ENCODE measurements at places on chromosomes 4 and X.

DNA sequence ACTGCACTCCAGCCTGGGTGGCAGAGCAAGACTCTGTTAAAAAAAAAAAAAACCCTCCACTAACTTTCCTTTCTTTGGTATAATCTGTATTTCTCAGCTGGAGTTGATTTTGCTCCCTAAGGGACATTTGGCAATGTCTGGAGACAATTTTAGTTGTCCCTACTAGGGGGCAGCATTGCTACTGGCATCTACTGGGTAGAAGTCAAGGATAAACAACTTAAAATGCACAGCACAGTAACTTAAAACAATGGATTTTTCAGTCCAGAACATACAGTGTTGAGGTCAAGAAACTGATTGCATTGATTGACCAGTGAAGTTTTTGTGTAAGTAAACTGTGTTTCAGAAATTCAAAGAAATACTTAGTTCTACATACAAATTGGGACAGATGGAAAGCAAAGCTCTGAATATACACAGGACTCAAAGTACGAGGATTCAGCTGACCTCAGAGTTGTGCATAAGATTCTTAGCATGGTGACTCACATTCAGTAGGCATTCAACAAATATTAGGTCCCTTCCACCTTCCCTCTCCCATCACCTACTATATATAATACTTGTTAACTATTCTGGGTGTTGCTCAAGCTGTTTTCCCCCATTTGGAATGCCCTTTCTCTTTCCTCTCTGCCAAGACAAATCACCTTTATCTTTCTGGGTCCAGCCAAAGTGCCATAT lies 8.8 kb downstream of the DDX53 start:
- no peak for DNase-seq

DNA sequence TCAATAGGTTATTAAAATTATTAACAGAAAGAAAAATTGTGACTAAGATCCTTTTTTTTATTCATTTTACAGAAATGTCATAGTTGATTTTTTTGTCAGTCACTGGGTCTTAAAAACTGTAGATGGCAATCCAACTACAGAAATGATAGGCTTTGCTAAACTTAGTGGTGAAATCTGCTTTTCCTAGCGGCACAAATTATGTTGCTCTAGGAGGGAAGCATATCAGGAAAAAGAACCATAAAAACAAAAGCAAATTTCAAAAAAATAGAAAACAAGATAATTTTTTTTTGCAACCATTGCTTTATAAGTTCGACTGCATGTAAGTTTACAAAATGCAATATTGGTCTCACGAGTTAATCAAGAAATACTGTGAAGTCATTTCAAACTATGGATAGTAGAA lies 443.5 kb upstream of the IGFBP7 start:
- no peak for DNase-seq

GRCh38 chrX:140733766-140734342 lies 24.3 kb downstream of the LINC00632 start:
- DNase-seq: peak; percentile 19

- DNase-seq: no peak
These were observed 90.1 kb downstream of the CEP44 start for GRCh38 chr4:174373821-174374220.

DNA sequence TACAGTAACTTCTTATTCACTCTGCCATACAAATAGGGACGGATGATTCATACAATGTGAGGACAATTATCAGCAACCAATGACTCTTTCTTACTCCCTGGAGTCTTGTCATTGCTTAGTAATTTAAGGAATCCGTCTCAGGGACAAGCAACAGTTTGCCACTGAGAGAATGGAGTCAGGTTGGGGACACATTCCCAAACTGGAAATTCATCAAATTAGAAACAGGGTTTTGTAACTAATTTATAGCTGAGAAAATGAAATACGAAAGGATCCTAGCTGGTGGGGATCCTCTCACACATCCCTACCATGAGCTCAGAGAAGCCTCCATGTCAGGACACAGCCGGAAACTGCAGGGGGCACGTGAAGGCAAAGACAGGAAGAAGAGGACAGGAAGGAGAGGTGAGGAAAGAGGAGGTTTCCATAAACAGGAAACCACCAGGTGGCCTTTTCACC lies 50.4 kb upstream of the KDR start:
- DNase-seq: peak; percentile 83

DNA sequence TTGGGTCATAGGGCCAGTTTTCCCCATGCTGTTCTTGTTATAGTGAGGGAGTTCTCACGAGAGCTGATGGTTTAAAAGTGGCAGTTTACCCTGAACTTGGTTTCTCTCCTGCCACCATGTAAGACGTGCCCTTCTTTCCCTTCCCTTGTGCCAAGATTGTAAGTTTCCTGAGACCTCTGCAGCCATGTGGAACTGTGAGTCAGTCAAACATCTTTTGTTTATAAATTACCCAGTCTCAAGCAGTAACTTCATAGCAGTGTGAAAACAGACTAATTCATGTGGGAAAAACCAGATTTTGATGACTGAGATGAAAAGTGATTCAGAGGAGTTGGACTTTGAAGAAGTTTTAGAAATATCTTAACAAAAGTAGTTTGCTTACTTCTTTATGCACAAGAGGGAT lies 101.4 kb downstream of the ARHGAP10 start:
- DNase-seq: no peak

DNA sequence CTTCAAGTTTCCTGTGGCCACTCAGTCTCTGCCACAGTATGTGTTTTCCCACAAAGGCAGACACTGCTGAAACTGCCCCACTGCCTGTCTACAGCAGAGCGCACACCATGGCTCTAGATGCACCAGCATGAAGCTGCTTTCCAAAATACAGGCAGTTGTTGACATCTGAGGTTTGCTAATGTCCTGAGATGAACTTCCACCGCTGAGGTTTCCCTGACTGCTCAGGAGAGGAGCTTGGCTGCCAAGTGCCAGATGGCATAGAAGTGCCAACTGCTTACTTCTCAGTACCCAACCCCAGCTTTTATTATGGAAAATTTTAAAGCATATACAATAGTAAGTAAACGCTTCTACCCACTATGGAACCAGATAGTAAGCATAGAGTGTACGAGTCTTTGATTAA lies 61.0 kb upstream of the EXOC1L start:
- no peak for DNase-seq

DNA sequence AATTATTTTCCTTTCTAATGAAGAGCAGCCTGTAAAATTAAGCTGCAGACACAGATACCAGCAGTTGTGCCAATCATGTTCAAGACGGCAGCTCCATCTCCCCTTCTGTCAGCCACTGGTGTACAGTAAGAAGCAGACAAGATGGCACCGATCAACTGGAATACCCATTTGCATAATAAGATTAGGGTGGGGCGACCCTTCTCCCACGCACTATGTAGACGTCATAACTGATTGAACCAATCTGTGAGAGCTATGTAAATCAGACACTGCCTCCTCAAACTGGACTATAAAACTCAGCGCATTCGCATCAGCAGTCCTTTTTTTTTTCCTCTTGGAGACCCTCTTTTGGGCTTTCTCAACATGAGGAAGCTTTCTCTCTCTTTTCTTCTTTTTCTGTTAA lies 40.4 kb upstream of the INTS6L start:
- DNase-seq: no peak

- no peak for DNase-seq
These were observed 851 bp downstream of the SFRP2 start for GRCh38 chr4:153788051-153788412.

Data from SW 1271 (cell line).